Vagina (tissue), 2 donors: ENCODE measurements at places on chromosomes 6 and 20.
A peak's percentile ranks its signal among the peaks of the same experiment; 100 is the strongest.

- DNase-seq, result no peak
These were observed 132.2 kb upstream of the TNFAIP3 start for GRCh38 chr6:137734875-137735182.

- no peak for DNase-seq
These were observed 3.6 kb downstream of the PPP1R10 start for GRCh38 chr6:30613251-30614043.

DNA sequence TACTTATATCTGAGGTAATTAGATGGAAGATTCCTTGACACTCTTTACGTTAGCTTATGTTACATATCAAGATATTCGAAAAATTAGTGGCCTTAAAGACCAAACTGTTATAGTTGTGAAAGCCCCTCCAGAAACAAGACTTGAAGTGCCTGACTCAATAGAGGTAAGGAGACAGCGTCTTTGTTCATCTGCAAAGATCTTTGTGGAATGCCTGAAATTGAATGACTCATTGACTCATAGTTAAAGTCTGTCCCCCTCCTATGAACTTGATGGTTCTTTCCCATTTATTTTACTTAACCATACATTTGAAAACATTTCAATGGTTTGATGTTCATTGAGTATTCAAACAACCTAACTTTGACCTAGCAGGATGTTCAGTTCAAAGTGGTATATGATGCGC, 47.6 kb upstream of the CDKAL1 start:
- no peak for DNase-seq

GRCh38 chr20:19659448-19659847, 98.6 kb upstream of the RIN2 start:
- DNase-seq, result no peak

GRCh38 chr6:157519255-157520116, 138.5 kb downstream of the ZDHHC14 start:
- DNase-seq, result no peak

- DNase-seq, result no peak
These were observed 54.9 kb downstream of the CDH22 start for GRCh38 chr20:46253391-46253790.

- peak; percentile 89 for DNase-seq
These were observed 156.2 kb upstream of the JARID2 start for GRCh38 chr6:15089569-15090144.

DNA sequence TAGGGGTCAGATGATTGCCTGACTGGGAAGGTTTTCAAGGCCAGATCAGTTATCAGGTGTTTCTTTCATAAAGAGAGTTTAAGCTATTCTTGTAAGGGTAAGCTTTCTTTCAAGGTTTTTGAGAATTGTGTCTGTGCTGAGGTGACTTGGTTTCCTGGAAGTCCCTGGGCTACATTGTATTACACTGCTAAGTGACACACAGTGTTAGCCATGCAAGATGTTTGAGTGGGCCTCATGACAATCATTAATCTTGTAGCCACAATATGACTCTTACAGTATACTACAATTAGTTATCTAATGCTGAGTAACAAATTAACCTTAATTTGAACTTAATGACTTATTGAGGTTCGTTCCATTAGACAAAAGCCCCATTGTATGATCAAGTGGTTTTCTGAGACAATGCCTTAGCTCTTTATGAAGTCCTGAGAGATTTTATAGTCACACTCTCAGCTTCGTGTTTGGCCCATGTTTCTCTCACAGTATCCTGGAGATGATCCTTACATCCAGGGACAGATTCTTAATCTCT, 186.7 kb downstream of the RPS12 start:
- no peak for DNase-seq

DNA sequence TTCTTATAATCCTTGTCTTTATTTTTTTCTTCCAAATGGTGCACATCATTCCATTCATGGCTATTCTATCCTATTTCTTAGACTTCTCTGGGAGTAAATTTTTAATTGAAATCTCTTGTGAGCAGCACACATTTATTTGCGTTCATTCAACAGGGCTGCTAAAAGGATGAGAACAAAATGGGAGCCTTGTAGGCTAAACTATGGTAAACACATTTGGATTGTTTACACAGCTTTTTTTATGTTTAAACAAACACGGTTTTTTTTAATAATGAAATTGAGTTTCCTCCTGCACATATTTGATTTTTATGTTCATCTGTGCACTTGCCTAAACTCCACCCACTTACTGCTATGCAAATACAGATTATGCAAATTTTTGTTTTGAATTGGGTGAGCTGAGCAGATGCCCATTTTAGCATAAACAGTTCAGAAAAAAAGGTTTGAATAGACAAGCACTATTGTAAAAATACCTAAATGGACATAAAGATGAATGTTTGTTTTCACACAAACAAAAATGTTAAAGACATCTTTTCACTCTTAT, 92.0 kb downstream of the OLIG3 start:
- no peak for DNase-seq

DNA sequence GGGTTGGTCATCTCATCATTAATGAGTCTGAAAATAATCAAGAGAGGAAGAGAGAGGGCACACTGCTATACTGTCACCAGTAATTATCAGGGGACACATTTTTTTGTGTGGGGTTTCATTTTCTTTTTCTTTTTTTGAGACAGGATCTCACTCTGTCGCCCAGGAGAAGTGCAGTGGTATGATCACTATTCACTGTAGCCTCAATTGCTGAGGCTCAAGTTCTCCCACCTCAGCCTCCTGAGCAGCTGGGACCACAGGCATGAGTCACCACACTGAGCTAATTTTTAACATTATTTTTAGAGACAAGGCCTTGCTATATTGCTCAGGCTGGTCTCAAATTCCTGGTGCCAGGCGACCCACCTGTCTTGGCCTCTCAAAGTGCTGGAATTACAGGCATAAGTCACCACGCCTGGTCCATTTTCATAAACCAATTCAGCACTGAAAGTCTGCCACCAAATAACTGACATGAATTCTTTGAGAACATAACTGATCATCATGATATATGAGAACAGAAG, 43.3 kb downstream of the EPHA7 start:
- no peak for DNase-seq

GRCh38 chr6:76876922-76877553, 586.3 kb downstream of the HTR1B start:
- no peak for DNase-seq

- DNase-seq, result no peak
These were observed 51.3 kb upstream of the FOXC1 start for GRCh38 chr6:1558388-1558787.

GRCh38 chr6:149951096-149951495, 9.3 kb downstream of the ULBP2 start:
- DNase-seq, result no peak

- no peak for DNase-seq
These were observed 877.3 kb upstream of the MAP3K7 start for GRCh38 chr6:91464201-91464600.

GRCh38 chr6:5084781-5085647, at the start of gene PPP1R3G:
Gene PPP1R3G, plus strand, starts transcription at chr6:5085341. Its CDS starts 145 bp downstream, at chr6:5085486.
- no peak for DNase-seq

DNA sequence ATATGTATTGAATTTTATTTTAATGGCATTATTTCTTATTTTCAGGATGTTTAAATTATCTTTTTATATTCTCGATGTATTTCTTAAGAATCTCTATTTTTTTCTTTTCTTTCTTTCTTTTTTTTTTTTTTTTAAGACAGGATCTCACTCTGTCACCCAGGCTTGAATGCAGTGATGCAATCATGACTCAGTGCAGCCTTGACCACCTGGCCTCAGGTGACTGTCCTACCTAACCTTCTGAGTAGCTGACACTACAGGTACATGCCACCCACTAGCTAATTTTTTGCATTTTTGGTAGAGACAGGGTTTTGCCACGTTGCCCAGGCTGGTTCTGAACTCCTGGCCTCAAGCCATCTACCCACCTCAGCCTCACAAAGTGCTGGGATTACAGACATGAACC, 143.8 kb upstream of the LAMA2 start:
- no peak for DNase-seq

DNA sequence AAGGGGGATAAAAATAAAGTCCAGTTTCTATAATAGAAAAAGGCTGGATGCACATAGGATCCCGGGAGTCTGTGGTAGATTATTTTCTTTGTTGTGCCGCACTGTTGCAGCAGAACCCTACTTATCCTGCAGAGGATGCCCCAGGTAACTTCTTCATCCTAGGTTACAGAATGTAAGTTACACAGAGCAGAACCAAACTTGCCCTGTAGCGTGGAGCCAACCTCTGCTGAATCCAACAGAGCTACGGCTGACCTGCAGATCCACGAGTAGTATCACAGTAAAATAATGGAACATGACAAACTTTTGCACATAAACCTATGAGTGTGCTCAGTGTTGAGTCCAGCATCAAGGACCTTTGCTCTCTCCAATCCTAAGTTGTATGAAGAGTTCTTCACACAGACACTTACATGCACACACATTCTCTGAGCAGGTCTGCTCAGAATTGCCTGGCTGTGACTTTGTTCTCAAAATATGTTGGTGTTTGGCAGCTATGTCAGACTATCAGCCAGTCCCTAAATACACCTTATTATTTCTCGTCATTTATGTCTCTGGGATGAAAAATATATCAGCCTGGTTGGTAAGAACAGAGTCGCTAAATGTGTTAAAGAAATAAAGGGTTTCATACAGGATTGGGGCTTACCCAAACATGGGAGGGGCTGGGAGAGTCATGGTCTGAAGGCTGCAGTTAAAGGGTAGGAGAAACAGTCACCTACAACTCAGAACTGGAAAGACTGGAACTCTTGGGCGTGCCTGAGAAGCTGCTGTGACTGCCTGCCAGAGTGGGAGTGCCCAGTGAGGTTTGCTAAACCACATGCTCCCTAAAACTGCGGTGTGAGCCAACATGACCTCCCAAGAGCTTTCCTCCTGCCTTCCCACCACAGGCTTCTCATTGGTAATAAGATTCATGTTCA, 165.1 kb upstream of the SLC24A3 start:
- DNase-seq, result peak; percentile 85
